ENCODE measurements at places on chromosomes 5 and 9. TPM values are rescaled to one million over a fixed set of nuclear protein-coding genes. Genes with fewer than 3 reads are reported as not detected.

- DNase-seq: no peak
Measured at GRCh38 chr9:88429595-88430430, 41.6 kb downstream of the SPIN1 start.

DNA sequence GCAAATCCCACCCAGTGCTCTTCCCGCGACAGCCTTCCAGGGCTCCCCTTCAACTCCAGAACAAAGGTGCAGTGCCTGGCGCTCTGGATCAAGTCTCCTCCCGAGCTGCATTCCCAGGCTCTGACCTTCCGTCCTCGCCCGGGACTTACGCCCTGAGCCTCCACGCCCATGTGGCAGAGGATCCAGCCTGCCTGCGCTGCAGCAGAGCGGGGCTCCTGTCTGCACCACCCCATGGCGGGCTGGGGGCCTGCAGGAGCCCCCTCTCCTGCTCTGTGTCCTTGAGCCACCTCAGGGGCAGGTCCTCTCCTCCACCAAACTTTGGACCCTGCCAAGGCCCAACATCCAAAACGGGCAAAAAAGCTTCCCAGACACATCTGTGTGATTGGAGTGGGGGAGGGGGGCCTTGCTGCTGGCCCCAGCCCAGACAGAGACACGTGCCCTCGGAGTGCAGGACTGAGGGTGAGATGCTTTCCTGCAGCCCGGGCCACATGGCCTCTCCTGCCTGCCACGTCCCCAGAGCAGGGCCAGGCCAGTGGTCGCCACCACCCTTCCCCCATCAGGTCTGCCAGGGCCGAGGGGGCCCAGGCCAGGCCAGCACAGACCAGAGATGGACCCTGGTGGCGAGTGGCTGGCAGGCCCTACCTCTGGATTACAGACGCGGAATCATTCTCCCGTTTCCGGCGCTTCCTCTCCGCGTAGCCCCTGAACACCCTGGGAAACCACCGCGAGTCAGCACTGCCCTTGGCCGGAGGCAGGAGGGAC, 4.4 kb downstream of the NSMF start:
- DNase-seq: no peak

- DNase-seq: peak; percentile 93
Measured at GRCh38 chr9:121529237-121529987, 29.8 kb upstream of the GGTA1 start.

DNA sequence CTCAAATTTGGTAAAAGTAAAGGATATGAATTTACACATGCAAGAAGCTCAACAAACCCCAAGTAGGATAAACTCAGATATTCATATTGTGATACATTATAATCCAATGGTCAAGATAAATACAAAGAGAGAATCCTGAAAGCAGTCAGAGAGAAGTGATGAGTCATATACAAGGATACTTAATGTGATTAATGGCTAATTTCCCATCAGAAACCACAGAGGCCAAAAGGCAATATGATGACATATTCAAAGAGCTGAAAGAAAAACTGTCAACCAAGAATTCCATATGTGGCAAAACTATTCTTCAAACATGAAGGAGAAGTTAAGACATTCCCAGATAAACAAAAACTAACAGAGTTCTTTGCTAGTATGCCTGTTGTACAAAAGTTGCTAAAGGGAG, 19.5 kb upstream of the IRF1 start:
- DNase-seq: peak; percentile 86

DNA sequence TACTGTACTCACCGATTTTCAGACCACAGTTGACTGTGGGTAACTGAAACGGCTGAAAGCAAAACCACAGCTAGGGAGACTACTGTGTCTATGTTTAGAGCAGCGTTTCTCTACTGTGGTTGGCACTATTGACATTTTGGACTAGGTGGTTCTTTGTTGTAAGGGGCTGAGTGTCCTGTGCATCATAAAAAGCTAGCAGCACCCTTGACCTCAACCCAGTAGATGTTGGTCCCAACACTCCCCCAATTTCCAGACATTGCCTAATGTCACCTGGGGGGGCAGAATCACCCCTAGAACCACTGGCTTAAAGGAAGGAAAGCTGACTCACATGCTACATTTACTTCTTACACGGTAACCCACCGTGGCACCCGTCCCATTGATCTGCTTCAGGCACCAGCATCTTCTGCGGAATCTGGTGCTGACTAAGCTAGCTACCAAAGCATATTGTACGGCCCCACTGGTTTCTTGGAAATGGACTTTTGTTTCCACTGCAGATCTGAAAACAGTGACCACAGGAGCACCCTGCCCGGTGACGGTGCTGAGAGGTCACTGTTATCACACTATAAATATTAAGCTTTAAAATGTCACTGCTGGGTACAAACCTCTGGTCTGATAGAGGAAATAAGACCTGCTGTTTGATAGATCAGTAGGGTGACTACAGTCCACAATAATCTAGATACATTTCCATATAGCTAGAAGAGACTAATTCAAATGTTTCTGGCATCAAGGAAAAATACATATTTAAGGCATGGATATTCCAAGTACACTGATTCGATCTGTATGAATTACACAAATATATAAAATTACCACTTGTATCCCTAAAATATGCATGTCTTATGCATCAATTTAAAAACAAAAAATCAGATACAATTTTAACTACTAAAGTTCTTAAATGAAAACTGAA, 151.4 kb downstream of the HSD17B3 start:
- no peak for DNase-seq

- DNase-seq: no peak
Measured at GRCh38 chr5:179720222-179720621, 12.4 kb upstream of the MAML1 start.

DNA sequence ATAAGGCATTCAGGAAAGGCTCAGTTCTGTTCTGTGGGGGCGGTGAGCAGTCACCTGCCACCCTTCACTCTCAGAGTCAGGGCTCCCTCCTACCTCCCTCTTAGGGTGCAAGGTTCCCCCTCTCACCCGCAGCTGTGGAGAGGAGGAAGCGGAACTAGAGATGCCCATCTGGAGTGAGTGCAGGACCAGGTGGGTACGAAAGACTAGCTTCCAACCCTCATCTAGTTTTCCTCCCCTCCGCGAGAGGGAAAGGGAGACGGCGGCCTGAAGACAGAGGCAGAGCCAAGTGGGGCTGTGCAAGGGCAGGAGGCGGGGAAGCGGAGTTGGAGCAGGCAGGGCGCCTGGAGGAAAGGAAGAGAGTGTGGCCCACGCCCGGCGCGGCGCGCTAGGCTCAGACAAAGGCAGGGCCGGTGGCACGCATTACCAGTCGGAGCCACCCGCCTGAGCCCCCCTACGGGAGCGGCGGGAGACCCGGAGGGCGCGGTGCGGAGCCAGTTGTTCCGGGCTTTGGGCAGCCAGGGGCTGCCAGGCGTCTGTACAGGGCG, 7.3 kb downstream of the PRR7 start:
- DNase-seq: no peak

DNA sequence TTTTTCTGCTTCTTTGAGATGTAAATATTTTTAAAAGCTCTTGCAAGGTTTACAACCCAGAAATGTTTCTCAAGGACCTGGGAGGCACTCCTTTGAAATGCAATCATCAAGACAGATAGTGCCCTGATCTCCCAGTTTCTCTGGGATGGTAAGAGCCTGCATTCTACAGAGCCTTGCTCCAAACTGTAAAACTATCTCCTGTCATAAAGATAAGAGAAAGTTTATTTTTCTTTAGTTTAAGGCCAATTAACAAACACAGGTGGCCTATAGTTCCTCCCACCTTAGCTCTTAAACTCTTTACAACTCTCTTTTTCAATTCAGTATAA, 1231.1 kb upstream of the NUDT12 start:
- no peak for DNase-seq

GRCh38 chr5:89293810-89294209, 410.8 kb upstream of the MEF2C start:
- DNase-seq: no peak

GRCh38 chr5:42887097-42887496, 75.4 kb upstream of the SELENOP start:
- DNase-seq: no peak

DNA sequence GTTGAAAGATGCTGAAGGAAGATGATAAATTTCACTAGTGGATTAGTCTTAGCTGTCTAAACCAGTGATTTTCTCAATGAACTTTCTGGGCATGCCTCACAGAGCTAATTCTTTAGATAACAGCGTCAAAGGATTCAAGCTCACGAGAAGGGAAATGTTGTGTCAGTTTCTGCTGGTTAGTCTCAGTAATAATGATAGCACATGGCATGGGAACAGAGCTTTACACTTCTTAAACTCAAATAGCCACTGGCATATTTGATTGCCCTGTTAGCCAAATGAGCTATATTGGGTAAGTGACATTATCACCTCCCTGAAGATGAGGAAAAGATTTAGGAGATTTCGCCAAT, 139.3 kb upstream of the NR3C1 start:
- DNase-seq: no peak

- no peak for DNase-seq
Measured at GRCh38 chr9:131734165-131734610, 5.7 kb downstream of the RAPGEF1 start.

GRCh38 chr5:4868140-4868735, 271.9 kb upstream of the ADAMTS16 start:
- DNase-seq: no peak

DNA sequence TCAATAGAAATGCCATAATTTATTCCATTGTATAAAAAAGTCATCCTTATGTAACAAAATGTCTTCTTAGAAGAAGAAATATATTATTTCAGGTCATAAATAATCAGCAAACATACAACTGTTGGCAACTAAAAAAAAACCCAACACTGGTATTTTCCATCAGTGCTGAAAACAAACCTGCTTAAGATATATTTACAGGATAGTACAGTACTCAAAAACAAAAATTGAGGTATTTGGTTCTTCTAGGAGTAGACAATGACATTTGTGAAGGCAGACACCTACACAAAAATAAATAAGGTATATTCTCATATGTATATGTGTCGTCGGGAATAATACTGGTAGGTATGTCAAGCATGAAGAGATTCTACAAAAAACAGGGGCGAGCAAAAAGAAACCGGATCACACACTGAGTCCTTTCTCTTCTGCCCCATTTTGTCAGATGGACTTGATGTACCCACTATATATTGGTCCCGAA, 2.9 kb downstream of the DUSP1 start:
- no peak for DNase-seq

GRCh38 chr5:142404046-142404477, 79.2 kb upstream of the SPRY4 start:
- DNase-seq: no peak

- DNase-seq: no peak
Measured at GRCh38 chr9:38091310-38092199, 22.5 kb upstream of the SHB start.

GRCh38 chr5:141485321-141486055, 658 bp downstream of the PCDHGC4 start:
- DNase-seq: no peak

DNA sequence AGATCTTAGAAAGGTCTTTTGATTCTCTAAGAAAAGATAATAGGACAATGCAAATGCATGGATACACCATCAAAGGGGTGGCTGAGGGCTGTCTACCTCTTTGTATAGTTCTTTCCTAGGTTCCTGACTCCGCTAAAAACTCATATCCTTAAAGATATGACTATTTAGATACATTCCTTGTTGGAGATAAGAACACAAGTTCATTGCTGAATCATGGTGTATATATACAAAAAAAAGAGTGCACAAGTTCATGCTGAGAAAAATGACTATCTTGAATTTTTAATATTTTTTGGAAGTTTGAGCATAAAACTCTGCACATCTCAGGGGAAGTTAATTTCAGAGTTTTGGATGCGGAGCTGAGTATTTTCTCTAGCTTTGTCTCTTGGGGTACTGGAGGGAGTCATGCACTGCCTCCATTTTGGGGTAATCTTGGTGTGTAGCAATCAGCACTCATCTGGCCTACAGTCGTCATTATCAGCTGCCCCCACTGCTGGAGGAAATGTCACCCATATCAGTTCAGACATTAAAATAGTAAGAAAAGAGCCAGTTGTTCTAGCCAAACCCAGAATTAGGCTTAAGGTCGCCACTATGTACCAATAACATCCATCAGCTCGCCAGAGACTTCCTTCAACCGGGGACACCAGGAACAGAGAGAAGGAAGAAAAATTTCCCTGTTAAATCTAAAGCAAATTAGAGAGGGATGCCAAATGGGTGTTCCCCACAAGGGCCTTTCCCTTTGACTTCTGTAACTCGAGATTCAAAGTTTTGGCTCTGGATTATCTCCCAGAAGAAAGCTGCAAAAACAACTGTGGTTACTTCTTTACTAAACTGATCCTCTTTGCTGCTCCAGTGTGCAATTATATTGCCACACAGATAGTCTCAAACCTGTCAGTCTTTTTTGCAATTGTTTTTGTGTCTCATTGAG, 49.0 kb downstream of the PTTG1 start:
- DNase-seq: no peak

DNA sequence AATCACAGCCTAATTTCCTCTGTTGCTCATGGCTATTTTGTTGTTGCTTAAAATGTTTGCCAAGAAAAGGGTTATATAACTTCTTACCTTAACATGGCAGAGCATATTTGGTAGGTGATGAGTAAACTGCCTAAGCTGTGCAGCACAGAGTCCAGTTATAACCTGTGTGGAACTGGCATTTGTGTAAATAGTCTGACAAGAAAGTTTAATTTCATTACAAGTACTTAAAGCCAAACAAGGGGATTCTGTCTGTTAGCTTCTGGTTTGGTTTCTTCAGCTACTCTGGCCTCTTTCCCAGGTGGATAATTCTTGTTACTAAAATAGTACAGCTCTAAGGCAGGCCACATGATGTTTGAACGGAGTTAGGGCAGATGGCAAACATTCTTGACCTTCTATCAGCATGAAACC, 72.2 kb downstream of the PTCD2 start:
- DNase-seq: no peak

Gene SLC6A18
- not detected for polyA plus RNA-seq

Gene IL4
- polyA plus RNA-seq: not detected

Gene NME5
- polyA plus RNA-seq: 0.43 TPM

Gene FBXO4
- polyA plus RNA-seq: 6.6 TPM

Gene FAM240B
- polyA plus RNA-seq: not detected

Gene NRG2
- 0.02 TPM for polyA plus RNA-seq

Gene RASEF
- polyA plus RNA-seq: 0.02 TPM

Gene GADD45G
- polyA plus RNA-seq: not detected

Gene ARHGEF39
- polyA plus RNA-seq: 1.1 TPM

Gene HTR1A
- polyA plus RNA-seq: not detected

Gene ENHO
- 0.09 TPM for polyA plus RNA-seq

Gene GLRA1
- not detected for polyA plus RNA-seq

Gene PBX3
- 34.2 TPM for polyA plus RNA-seq

Gene CDH12
- not detected for polyA plus RNA-seq

Gene CLK4
- 30.7 TPM for polyA plus RNA-seq

Gene SLC2A6
- 1.7 TPM for polyA plus RNA-seq

Data from AG04450 (cell line).